ENCODE measurements at places on chromosomes 7 and 10. TPM values are rescaled to one million over a fixed set of nuclear protein-coding genes. Genes with fewer than 3 reads are reported as not detected.

- no peak overlapping the region for H3K4me3 ChIP-seq
- H3K27ac ChIP-seq = no peak overlapping the region
- H3K4me1 ChIP-seq = peaks cover 4% of the 10 kb centered on the region
- no peak for DNase-seq
Measured at GRCh38 chr7:71442492-71443190, 310.7 kb downstream of the GALNT17 start.

The TACR2 gene
- total RNA-seq = 51.4 TPM

The TAF3 gene
- total RNA-seq = 11.1 TPM

DNA sequence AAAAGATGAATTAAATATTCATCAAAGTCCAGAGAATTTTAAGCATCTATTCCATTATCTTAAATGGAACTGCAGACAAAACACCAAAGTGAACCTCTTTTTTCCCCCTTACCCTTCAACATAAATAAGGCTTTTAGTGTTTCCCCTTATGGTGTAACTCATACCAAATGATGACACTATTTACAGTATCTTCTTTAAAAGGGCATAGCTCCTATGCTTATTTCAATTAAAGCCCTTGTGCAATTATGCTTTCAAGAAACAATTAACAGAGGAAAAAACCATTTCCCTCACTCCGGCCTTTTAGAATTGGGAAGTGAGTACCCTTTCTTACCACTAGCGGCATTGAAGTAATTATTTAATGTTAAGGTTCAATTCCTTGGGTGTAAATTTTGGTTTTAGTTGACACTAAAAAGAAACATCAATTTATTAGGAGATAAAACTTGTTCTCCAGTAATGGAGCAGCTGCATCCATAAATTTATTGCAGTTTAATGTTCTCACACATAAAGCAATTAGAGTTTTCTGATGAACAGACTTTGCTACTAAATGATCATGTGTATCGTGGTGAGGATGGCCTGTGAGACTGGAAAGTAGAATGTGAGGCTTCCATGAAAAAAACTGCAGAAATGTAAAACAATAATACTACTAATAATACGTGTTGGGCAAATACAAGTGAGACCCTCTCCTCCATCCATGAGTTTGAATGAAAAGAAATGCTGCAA lies 661.3 kb downstream of the PARD3 start:
- no peaks in the 10 kb centered on the region for H3K36me3 ChIP-seq
- H3K27me3 ChIP-seq = no peaks in the 10 kb centered on the region
- H3K27ac ChIP-seq = no peak overlapping the region
- no peak overlapping the region for H3K4me3 ChIP-seq
- no peak for DNase-seq
- H3K4me1 ChIP-seq = no peaks in the 10 kb centered on the region

The TMEM72 gene
- not detected for total RNA-seq

GRCh38 chr7:44051611-44052220 lies 7.2 kb downstream of the DBNL start:
- no peaks in the 10 kb centered on the region for H3K27me3 ChIP-seq
- H3K4me1 ChIP-seq = peaks cover 18% of the 10 kb centered on the region
- H3K27ac ChIP-seq = no peak overlapping the region
- H3K36me3 ChIP-seq = peaks cover 90% of the 10 kb centered on the region

GRCh38 chr7:104938741-104939390 lies 75.1 kb upstream of the KMT2E start:
- H3K27ac ChIP-seq = no peak overlapping the region
- H3K36me3 ChIP-seq = no peaks in the 10 kb centered on the region
- H3K4me3 ChIP-seq = no peak overlapping the region
- peaks cover 8% of the 10 kb centered on the region for H3K4me1 ChIP-seq

- H3K4me1 ChIP-seq = peaks cover 86% of the 10 kb centered on the region
- no peaks in the 10 kb centered on the region for H3K36me3 ChIP-seq
- no peak overlapping the region for H3K4me3 ChIP-seq
- DNase-seq = no peak
- H3K27ac ChIP-seq = peak overlapping the region; percentile 70
Measured at GRCh38 chr10:119316729-119317097, 109.3 kb downstream of the GRK5 start.

DNA sequence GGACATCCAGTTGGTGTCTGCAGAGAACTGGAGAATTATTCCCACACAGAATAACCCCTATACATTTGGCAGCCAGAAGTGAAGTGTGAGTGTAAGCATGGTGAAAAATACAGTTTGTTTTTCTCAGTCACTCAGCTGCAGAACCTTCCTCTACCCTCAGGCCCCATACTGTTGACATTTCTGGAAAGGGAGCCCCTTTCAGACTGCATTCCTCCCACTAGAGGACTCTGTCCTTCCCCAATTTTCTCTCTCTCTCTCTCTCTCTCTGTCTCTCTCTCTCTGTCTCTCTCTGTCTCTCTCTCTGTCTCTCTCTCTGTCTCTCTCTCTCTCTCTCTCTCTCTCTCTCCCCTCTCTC lies 86.8 kb upstream of the STEAP1B start:
- DNase-seq = no peak
- H3K27me3 ChIP-seq = no peaks in the 10 kb centered on the region
- no peak overlapping the region for H3K27ac ChIP-seq
- no peaks in the 10 kb centered on the region for H3K36me3 ChIP-seq
- H3K4me3 ChIP-seq = no peak overlapping the region

- H3K27ac ChIP-seq = no peak overlapping the region
- H3K4me1 ChIP-seq = peaks cover 25% of the 10 kb centered on the region
- no peaks in the 10 kb centered on the region for H3K27me3 ChIP-seq
- H3K36me3 ChIP-seq = no peaks in the 10 kb centered on the region
Measured at GRCh38 chr7:143906151-143906550, 4.2 kb upstream of the TCAF1 start.

The SH3PXD2A gene
- total RNA-seq = 30.5 TPM

DNA sequence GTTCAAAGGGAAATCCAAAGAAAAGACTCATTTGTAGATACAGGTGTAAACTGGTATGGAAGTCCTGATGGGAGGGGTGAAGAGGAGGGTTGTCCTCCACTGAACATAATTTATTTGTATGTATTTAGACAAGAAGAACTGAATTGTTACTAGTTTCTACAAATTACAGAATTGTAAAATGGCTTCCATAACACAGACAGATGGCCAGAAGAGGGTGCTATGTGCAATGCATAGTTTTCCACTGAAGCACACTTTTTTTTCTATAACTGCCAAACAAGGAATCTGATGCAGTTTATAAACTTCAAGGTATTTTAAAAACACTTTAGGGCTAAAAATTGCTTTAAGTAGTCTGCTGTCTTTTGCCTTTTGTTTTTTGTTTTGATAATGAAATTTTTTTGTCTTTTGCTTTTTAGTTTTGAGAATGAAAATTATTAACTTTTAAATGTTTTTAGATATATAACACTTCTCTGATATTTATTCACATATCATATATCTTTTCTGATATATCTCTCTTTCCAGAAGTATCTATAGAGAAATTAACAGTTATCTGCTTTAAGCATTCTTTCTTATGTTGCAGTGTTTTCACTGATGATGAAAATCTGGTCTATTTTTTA lies 58.5 kb downstream of the PHYHIPL start:
- DNase-seq = no peak
- H3K4me1 ChIP-seq = peaks cover 11% of the 10 kb centered on the region
- no peak overlapping the region for H3K27ac ChIP-seq
- no peaks in the 10 kb centered on the region for H3K27me3 ChIP-seq
- H3K36me3 ChIP-seq = no peaks in the 10 kb centered on the region

- H3K27me3 ChIP-seq = no peaks in the 10 kb centered on the region
- no peak overlapping the region for H3K4me3 ChIP-seq
- H3K27ac ChIP-seq = no peak overlapping the region
- peaks cover 44% of the 10 kb centered on the region for H3K36me3 ChIP-seq
Measured at GRCh38 chr10:103080891-103081581, 112.0 kb downstream of the NT5C2 start.

The TRA2A gene
- 24.9 TPM for total RNA-seq

The OR2F2 gene
- not detected for total RNA-seq

- no peaks in the 10 kb centered on the region for H3K27me3 ChIP-seq
- H3K36me3 ChIP-seq = no peaks in the 10 kb centered on the region
- DNase-seq = no peak
- no peak overlapping the region for H3K27ac ChIP-seq
- H3K4me1 ChIP-seq = no peaks in the 10 kb centered on the region
Measured at GRCh38 chr10:11429439-11430052, 181.9 kb downstream of the USP6NL start.

Measured in esophagus muscularis mucosa (tissue), 4 donors.